Activated CD4-positive, alpha-beta T cell treated with anti-CD3 and anti-CD28 coated beads, Interleukin-2, amount 10 ng/mL, durations not matched to agents 24 days and 14 days (primary cell): ENCODE measurements at places on chromosomes 11 and 22.

DNA sequence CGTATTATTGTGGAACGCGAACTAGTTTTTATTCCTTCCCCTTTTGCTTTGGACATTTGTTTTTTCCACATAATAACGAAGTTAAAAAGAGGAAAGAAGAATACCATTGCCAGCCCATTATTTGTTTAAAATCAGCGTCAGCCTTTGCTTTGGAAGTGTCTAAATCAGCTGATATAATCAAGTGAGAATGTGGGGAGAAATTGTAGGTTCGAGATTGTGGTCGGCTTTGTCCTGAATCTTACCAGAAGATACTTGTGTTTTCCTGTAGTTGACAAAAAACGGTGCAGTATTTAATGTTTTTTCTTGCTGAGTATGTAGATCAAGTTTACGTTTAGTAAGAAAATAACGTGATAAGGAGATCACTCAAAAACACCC lies 935 bp downstream of the ZNF143 start:
- DNase-seq = peak; percentile 67

DNA sequence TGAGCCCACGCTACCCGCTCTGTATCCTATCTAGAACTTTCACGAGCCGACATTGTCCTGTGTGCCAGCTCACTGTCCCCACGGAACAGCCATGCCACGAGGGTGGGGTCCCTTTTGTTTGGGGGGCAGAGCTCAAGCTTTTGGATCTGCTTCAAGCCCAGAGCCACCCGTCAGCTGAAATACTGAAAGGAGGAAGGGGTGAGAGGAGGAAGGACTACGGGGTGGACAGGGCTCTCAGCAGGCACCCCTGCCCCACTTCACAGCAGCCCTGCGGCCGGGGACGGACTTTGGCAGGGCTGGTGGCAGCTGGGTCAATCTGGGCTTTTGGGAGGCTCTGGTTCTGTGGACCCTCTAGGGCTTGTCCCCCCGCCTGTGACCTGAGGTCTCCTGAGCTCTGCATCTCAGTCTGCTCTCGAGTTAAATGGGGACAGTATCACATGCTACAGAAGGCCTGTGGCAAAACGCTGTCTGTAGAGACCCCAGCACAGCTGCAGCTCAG lies 30.0 kb upstream of the MUC5AC start:
- DNase-seq = no peak

GRCh38 chr11:111675891-111676290 lies 73.6 kb downstream of the SIK2 start:
- DNase-seq = no peak

DNA sequence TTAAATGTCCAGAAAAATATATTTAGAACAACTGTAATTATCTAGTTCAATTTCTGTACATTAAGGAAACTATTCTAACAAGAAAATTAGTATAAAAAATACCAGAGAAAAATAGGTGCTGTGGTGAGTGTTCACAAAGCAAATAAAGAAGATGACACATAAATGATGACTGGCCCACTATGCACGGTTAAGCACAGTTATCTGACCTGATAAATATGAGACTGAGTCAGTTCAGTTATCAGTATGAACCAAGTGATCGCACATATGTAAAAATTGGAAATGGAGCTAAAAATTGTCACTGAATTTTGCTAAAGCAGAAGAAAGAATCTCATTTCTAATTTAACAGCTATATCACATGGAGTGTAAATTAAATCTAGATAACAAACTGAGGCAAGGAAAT lies 18.8 kb upstream of the MAML2 start:
- DNase-seq = peak; percentile 1

DNA sequence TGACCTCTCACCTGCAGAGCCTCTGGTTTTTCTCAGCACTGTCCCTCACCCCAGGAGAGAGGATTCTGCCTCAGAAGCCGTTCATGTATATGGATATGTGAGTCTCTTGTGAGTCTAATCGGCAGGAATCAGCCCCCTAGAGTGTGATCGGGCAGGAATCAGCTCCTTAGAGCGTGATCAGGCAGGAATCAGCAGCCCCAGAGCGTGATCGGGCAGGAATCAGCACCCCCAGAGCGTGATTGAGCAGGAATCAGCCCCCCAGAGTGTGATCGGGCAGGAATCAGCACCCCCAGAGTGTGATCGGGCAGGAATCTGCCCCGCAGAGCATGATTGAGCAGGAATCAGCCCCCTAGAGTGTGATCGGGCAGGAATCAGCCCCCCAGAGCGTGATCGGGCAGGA lies 80.0 kb upstream of the EIF3D start:
- no peak for DNase-seq

GRCh38 chr22:17172029-17172833 lies 13.2 kb upstream of the HDHD5 start:
- no peak for DNase-seq

DNA sequence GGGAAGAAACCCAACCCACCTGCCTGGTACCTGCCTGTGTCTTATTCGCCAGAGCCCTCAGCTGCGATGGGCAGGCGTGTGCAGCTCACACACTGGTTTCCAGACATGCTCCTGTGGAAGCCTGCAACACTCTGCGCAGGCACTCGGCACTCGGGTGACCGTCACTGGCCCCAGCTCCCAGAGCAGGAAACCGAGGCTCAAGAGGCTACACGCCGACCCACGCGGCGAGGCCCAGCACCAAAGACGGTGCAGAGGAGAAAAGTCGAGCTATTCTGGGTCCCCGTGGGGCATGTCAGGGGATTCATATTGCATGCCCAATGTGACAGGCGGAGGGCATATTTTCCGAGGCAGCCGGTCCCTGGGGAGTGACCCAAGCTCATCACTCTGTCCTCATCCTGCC lies 11.6 kb upstream of the FGF19 start:
- no peak for DNase-seq

- no peak for DNase-seq
Observed at GRCh38 chr22:26624803-26625202, 3.0 kb downstream of the CRYBA4 start.

- DNase-seq = no peak
Observed at GRCh38 chr22:45888221-45889092, 88.5 kb downstream of the WNT7B start.

DNA sequence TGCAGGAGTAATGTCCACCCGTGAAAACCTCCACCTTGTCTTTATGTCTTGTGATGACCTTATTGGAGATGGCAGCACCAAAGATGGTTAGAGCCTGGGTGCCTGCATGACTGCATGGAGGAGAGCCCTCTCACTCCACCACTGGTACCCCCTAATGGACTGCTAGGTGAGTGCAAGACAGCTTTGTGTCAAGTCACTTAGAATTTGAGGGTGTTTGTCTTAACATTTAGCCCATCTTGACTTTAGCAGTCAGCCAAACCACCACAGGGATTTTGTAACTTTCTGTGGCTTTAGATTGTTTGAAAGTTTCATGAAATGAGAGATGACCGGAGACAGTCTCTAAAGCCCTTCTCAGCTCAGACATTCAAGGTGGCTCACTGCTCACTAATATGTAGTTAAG lies 232.9 kb upstream of the NCAM1 start:
- no peak for DNase-seq

DNA sequence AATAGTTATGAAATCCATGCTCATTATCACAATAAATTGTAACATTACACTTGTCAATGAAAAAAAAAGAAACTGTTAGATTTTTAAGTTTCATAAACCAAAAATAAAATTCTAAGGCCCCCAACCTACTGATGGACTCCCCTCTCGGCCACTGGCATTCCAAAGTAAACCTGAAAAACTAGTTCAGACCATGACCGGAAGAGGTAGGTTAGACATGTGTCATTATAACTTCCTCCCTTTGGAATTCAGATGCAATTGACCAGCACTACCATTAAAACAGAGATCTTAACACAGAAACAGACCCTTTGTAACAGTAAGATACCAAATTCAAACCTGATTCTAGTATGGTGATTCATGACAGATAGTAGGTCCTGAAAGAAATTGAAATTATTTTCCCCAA lies 12.9 kb downstream of the OR10A6 start:
- no peak for DNase-seq

DNA sequence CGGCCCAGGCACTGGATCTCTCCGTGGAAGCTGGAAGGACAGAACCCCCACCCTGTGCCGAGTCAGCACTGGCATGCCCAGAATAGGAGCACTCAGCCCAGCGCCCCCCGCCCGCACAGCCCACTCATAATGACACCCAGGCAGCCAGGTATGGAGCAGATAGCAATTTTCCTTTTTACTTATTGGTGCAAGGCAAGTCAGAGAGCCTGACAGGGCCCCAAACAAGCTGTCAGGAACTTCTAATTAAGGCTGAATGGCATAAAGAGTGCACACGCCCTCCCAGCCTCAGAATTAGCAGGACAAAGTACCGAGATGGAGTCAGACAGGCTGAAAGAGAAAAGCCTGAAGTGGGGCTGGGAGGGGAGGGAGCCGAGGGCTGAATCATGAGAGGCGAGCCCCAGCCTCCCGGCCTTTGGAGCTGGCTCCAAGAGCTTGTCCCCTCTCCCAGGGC lies 76.9 kb downstream of the DSCAML1 start:
- DNase-seq = no peak

DNA sequence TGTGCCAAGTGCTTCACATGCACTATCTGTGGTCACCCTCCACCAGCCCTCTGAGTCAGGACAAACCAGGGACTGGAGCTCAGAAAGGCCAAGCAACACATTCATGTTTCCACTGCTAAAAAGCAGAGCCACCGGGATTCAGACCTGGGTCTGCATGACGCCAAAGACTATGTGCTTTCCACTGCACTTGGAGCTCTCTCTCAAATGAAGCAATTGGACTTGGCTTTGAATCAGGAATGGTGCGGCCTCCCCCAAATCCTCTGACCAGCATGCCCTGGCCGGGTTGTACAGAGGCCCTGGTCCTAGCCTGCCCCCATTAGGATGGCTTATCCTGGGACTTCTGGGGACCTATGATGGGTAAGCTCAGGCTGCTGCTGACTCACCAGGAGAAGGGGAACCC lies 80.7 kb downstream of the PKNOX2 start:
- no peak for DNase-seq

- DNase-seq = peak; percentile 58
Observed at GRCh38 chr11:107928767-107929507, 689 bp downstream of the RAB39A start.

GRCh38 chr22:36988075-36988832 lies 31.0 kb downstream of the TST start:
- DNase-seq = no peak

DNA sequence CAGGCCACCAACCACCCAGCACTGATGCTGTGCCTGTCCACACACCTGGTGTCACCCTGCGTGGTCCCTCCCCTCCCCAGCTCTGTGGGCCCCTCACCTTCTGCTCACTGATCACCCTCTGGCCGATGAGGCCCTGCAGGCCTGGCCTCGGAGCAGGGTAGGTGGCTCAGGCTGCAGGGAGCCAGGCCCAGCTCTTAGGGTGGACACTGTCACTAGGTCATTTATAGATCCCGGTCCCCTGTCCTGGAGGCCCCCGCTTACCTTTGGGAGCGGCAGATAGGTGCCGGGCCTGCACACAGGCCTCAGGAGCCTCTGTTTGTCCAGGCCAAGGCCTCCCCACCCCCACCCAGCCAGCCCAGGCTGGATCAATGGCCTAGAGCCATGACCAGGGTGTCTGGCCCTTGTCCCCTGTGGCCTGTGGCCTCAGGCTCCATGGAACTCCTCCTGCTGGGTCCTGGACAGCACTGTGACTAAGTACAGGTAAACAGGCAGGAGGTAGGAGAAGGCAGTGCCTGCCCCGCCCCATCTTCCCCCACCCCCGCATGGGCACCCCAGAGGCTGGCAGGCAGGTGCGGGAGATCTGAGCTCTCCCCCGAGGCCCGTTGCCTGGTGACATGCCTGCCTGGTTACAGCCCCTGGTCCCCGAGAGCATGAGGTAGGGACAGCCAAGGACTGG lies at the start of gene TMPRSS6:
TSS of gene TMPRSS6 (minus strand) at position 472 of the 676 bp plus-strand sequence. CDS start 6,296 bp downstream, outside the sequence.
- no peak for DNase-seq

- DNase-seq = no peak
Observed at GRCh38 chr11:36089920-36090319, 146.1 kb downstream of the LDLRAD3 start.

GRCh38 chr11:82995235-82995634 lies 76.5 kb downstream of the RAB30 start:
- DNase-seq = no peak

- no peak for DNase-seq
Observed at GRCh38 chr11:128334311-128335044, 252.9 kb downstream of the ETS1 start.

DNA sequence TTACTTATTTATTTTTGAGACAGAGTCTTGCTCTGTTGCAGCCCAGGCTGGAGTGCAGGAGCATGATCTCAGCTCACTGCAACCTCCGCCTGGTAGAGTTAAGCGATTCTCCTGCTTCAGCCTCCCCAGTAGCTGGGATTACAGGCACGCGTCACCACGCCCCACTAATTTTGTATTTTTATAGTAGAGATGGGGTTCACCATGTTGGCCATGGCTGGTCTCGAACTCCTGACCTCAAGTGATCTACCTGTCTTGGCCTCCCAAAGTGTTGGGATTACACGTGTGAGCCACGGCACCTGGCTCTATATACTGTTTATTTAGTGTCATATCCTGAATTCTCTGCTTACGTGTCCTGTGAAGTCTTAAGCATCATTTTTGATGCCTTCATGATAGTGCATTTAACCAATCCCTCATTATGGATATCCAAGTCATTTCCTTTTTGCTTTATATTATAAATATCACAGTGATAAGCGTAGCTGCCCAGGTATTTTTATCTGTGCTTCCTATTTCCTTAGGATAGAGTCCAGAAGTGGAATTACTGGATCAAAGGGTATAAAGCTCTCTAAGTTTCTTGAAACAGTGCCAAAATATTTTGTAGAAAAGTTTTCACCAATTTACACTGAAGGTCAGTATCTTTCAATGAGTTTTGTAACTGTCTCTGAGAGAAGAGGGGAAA lies 871 bp upstream of the SIDT2 start:
- no peak for DNase-seq

DNA sequence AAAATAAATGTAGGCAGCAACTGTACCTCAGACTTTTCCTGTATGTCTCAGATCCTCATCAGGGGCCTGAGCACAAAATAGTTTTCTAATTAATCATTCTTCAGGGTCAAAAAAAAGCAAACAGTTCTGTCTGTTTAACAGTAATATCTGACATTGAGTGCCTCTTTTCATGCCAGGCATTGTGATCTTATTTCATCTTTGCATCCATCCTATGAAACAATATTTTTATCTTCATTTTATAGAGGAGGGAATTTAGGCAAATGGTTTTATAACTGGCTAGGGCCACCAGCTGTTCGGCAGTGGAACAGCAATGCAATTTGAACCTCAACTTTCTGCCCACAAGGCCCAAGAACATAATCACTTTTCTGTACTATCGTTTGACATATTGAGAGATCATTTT lies 145.6 kb downstream of the WNT7B start:
- no peak for DNase-seq
